H1 (cell line): ENCODE measurements at places on chromosomes 16 and 17. TPM values are rescaled to one million over a fixed set of nuclear protein-coding genes. Genes with fewer than 3 reads are reported as not detected.

GRCh38 chr17:10879190-10879836, 41.4 kb upstream of the PIRT start:
- H3K4me1 ChIP-seq = no peaks in the 10 kb centered on the region
- no peak overlapping the region for H3K27ac ChIP-seq
- no peak for DNase-seq
- no peaks in the 10 kb centered on the region for H3K27me3 ChIP-seq
- no peaks in the 10 kb centered on the region for H3K36me3 ChIP-seq

- H3K27ac ChIP-seq = no peak overlapping the region
- H3K36me3 ChIP-seq = no peaks in the 10 kb centered on the region
- DNase-seq = no peak
- no peak overlapping the region for H3K4me3 ChIP-seq
- H3K27me3 ChIP-seq = no peaks in the 10 kb centered on the region
- H3K4me1 ChIP-seq = no peaks in the 10 kb centered on the region
These were observed 11.3 kb downstream of the YPEL2 start for GRCh38 chr17:59342681-59343131.

DNA sequence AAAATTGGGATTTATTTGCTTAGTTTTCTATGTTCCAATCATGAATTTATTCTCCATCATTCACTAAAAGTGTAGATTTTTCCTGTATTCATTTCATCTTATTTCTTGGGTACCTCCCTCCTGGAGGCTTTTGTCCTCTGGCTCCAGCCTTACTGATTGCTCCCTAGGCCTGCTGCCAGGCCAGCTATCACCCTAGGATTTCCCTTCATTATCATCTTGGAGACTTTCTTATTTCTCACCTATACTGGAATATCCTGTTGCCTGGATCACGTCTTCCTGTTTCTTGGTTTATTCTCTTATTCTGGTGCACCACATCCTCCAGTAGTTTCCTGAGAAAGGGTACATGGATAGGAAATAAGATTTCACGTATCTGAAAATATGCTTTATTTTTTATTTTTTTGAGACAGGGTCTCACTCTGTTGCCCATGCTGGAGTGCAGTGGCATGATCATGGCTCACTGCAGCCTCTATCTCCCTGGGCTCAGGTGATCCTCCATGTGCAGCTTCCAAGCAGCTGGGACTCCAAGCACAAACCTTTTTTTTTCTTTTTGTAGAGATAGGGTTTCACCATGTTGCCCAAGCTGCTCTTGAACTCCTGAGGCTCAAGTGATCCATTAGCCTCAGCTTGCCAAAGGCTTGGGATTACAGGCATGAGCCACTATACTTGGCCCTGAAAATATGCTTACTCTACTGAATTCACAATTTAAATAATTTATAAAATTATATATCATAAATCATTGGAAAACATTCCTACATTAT, 13.3 kb upstream of the KPNB1 start:
- H3K4me1 ChIP-seq = no peaks in the 10 kb centered on the region
- H3K27ac ChIP-seq = no peak overlapping the region
- no peak overlapping the region for H3K4me3 ChIP-seq
- no peak for DNase-seq

Gene KRTAP4-4
- total RNA-seq = not detected in 2 replicates

Gene SRCIN1
- total RNA-seq = 3.8 and 4.1 TPM in 2 replicates

Gene SDK2
- 3.6 and 3.9 TPM in 2 replicates for total RNA-seq

Gene PSMD7
- total RNA-seq = 148 and 153 TPM in 2 replicates

Gene KRTAP9-2
- not detected in 2 replicates for total RNA-seq

Gene SEZ6
- total RNA-seq = 6.9 and 7.8 TPM in 2 replicates
